ENCODE measurements at places on chromosomes 5 and 9.

DNA sequence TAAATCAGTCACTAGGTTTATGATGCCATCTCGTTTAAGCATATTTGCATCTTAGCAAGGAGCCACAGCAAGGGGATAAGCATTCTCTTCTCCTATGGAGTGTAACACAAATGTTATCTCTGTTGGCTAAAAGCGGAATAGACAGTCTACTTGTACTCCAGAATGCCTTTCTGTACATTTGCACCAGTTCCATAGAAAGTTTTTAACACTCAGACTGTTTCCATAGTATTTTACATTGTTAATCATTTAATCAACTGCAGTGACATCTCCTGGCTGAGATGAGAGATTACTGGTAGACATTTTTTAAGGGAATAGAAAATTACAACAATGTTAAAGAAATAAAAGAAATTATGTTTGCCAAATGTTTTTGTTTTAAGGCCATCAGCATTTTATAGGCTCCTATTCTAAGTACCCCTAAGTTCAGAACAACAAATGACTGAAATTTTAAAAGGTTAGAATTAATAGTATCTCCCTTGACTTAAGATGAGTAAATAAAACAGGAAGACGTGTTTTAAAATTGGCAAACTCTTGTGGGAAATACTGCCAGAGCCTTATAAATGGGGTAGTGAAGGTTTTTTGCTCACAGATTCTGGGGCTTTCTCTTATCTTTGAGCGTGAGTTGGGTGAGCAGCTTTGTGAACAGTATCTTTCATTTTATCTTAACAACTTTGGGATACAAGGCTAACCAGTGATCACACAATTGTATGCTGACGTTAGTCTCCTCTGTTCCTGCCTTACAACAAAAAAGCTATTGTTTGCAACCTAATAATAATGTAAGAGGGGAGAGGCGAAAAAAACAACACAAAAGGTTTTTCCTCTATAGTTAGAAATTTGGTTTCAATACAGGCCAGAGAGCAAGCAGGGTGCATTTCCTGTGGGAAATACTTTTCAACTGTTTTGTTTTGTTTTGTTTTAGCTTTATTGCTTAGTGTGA is 294.3 kb downstream of the FBXL7 start:
- no peak for DNase-seq

DNA sequence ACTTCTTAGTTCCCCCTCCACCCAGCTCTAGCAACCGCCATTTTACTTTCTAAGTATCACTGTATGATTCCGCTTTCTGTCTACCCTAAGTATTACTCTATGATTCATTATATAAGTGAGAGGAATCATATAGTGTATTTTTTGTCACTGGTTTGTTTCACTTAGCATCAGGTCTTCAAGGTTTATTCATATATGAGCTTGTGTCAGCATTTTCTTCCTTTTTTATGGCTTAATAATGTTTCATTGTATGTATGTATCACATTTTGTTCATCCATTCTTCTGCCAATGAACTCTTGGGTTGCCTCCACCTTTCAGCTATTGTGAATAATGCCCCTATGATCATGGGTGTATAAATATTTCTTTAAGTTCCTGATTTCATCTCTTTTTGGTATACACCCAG is 222.8 kb downstream of the SNCAIP start:
- no peak for DNase-seq

DNA sequence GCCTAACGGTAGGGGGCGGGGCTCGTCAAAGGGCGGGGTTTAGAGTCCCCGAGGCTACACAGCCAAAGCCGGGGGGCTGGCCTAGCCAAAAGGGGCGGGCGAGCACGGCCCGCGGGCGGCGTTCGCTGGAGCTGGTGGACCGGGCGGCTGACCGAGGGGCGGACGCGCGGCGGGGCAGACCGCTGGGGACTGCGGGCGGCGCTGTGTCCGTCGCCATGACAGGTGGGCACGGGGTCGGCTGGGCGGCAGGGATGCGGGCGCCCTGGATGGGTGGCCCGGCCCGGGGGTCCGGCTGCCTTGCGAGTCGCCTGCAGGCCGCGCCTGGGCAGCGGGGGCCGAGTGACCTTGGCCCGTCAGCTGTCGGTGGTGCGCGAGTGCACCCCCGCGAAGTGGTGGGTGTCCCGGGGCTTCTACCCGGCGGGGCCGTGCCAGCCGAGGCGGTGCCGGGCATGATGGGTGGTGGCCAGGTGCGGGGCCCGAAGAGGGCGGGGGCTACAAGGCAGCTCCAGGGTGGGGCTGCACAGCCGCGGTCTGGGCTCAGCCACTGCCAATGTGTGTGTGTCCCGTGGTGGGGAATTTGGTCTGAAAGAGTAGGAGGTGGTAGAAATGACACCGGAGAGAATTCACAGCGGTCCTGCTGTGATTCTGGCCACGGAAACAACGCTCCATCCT is at the start of gene CARD19:
Gene CARD19, plus strand, starts transcription at position 87 of the 672 bp plus-strand sequence. Its CDS starts 129 bp downstream, at position 216.
- peak; percentile 47 for DNase-seq

DNA sequence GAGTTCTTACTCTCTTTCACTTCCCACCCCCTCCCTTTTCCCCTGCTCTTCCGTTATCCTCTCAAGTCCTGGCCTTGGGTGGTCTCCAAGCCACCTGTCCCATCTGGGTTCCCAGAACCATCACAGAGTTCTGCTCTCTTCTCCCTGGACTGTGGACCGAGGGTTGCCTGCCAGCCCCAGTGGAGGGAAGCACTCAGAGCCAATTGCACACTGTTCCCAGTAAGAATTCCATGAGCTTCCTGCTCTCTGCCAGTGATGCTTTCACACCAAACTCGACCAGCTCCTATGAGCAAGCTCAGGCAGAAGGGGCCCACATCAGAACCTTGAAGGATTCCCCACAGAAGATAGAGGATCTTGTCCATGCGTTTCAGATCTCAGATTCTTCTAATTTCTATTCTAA is 20.1 kb upstream of the AFAP1L1 start:
- DNase-seq: no peak

DNA sequence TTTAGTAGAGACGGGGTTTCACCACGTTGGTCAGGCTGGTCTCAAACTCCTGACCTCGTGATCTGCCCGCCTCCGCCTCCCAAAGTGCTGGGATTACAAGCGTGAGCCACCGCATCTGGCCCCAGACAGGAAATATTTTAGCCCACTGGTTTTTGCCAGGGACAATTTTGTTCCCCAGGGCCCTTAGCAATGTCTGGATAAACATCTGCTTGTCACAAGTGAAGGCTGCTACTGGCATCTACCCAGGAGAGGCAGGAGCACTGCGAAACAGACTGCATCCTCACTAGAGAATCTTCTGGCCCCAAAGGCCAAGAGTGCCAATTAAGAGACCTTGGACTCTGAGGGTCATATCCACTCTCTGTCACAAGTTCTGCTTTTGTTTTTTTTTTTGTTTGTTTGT is 2.4 kb upstream of the TPRN start:
- DNase-seq: no peak

DNA sequence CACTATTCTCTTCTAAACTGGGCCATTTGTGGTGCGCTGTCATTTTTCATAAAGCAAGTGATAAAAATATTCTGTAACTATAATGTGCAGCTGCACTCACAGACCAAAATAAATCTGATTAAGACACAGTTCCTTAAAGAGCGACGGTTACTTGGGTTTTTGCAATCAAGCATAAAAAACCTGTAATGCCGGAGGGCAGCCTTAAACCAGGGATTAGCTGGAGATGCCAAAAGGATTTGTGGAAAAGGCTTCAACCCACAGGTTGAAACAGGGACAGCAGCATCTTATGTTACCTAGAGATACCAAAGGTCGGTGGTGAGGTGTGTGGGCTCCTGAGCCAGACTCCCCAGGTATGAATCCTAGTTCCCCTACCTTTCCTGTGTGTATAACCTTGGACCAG is 49.3 kb downstream of the CTNND2 start:
- no peak for DNase-seq

GRCh38 chr9:131739959-131740648 is at the start of gene RAPGEF1:
TSS of gene RAPGEF1 (minus strand) at chr9:131740076. CDS start at chr9:131739830, 246 bp downstream.
- DNase-seq: peak; percentile 46

DNA sequence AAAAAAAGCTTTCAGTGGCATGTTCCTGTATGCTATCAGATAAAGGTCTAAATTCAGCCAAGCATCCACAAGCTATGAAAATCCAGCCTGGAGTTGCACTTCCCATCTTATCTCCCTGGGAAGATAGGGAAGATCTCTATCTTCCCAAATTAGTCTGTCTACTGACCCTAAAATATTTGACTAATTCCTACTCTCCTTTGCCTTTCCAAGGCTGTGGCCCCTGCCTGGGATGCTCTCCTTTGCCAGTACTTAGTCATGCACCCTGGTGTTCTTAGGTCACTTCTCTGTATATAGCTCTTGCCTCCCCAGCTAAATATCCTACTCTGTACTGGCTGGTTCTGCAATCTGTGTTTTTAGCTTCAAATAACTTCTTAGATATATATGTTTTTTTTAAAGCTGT is 44.0 kb upstream of the PLPP1 start:
- no peak for DNase-seq

DNA sequence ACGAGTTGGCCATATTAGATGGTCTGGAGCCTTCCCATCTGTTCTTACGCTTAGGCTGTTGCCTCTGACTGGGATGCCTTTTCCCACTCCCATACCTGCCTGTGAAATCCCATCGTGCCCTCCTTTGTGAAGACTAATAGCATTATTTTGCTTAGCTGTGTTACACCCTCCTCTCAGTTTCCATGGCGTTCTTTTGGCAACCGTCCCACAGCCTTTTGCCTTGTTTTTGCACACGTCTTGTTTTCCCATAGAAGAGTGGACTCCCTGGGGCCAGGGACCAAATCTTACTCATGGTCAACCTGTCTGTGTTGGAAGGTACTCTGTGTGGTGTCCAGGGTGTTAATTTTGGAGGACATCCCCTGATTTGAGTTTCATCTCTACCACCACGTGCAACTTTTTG is 242.1 kb downstream of the HSPA4 start:
- DNase-seq: peak; percentile 42

DNA sequence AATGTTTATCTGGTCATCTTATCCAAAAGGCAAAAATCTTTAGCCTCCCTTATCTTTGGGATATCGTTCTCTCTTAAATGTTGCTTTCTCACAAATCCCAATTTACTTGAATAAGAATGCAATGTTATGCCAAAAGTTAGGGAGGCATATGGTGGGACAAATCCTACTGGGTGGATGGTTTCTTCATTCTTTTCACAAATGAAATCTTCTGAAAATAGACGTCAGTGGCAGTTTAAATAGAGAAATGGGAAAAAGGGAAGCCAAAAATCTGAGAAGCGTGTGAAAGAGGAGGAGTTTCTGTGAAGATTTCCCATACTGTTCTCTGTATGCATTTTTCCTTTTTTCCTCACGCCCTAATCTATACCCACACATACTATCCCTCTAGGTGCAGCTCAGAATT is 2.5 kb upstream of the PCDHAC1 start:
- DNase-seq: no peak

All from NCI-H2081 (cell line).